ENCODE measurements at places on chromosomes 2 and 18.

DNA sequence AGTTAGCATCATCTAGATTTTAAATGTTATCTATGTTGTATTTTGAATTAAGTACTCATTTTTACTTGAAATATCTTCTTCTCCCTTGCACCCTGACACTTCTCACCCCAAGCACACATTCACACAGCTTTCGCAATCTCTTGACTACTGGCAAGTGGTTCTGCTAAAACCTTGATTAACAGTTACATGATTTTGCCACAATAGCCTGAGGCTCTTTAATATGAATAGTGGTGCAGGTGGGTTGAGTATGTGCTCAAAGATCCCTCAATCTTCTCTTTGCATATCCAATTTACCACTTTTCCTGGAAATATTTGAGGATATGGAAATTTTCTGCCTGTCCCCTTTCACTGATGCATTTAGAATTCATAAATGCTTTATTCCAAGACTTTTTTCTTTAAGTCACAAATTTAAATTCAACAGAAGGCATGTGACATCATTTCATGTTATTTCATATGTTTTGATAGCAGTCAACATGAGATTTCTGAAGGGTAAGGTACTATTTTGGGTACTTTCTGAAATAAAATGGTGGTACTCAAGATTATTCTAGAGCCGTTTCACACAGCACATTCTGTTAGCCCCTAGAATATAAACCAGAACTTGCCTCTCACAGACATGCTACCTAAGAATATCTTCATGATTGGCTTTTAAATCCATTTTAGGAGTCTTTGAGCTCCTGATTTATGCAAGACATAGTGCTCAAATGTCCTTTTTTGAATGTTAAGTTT lies 339.7 kb downstream of the RPRM start:
- DNase-seq: no peak

DNA sequence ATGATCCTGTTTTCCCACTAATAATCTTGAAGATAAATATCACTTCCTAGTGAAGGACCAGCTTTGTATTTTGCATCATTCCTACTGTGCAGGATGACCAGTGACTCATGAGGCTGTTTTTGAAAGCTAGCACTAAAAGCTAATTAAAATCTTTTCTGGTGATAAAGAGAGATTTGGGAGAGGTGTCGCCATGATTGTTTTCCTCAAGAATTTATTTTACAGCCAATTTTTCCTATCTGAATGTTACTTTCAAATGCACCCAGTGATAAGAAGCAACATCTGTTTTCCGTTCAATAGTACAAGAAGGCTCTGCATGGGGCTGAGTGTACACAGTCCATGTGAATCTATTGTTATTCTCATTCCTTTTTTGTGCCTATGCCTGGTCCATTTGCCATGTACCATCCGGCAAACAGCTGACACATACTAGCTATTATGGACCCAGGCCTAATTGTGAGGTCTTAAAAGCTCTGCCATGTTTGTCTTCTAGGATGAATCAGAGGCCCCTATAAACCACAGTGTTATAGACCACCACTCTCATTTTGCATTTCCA lies 28.4 kb downstream of the MEIS1 start:
- DNase-seq: peak; percentile 30

- no peak for DNase-seq
Measured at GRCh38 chr2:167925758-167926157, 321.6 kb downstream of the STK39 start.

- DNase-seq: peak; percentile 80
Measured at GRCh38 chr2:238285653-238286082, 2.7 kb downstream of the PER2 start.

- DNase-seq: no peak
Measured at GRCh38 chr2:121212661-121213325, 72.2 kb downstream of the TFCP2L1 start.

GRCh38 chr2:233418761-233419546 lies 64.7 kb downstream of the DGKD start:
- DNase-seq: peak; percentile 44

- no peak for DNase-seq
Measured at GRCh38 chr2:95392730-95393455, 9.6 kb upstream of the FAHD2A start.

DNA sequence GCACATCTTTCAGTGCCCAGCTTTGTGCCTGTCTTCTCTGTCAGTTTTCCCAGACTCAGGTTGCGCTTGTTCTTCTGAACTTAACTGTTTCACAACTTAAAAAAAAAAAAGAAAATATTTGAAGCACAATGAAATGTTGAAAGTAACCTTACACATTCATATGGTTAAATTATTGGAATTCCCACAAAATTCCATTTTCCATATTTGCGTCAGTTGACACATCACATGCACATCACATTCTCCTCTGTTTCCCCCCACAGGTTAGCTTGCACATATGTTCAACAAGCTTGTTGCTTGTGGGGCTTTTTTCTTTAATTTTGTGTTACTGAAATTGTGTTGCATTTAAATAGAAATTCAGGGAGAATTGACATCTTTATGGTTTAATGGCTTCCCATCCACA lies 8.3 kb downstream of the MYO1B start:
- DNase-seq: peak; percentile 55

DNA sequence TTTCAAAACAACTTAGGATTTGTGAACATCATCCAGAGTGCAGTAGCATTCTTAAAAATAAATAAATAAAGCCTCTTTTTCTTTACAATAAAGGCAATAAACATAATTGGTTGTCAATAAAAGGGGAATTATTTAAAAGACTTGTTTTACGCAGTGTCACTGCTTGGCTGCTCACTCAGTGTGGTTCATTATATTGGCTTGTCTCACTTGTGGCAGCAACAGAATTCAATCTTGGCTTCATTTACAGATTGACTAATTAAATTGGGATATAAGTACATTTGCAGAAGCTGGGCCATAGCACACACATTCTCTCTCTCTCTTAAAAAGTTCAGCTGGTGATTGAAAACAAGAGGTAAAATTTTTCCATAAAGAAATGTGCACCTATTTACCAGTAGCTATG lies 1027.6 kb downstream of the LRP1B start:
- DNase-seq: no peak

- DNase-seq: no peak
Measured at GRCh38 chr2:172389685-172390339, 37.6 kb upstream of the ITGA6 start.

DNA sequence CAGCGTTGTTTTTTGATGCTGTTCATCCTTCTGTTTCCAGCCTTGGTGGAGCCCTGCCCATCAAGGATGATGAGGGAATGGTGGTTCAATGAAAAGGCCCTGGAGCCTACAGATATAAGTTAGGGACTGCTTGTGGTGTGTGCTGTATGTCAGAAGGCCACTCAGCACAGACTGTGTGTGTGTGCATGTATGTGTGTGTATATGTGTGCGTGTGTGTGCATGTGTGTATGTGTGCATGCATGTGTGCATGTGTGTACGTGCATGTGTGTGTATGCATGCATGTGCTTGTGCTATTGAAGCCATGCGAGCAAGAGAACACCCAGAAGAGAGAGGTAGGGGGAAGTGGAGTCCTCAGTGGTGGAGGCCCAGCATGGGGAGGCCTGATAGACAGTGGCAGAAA lies 304.9 kb downstream of the CYP26B1 start:
- no peak for DNase-seq

DNA sequence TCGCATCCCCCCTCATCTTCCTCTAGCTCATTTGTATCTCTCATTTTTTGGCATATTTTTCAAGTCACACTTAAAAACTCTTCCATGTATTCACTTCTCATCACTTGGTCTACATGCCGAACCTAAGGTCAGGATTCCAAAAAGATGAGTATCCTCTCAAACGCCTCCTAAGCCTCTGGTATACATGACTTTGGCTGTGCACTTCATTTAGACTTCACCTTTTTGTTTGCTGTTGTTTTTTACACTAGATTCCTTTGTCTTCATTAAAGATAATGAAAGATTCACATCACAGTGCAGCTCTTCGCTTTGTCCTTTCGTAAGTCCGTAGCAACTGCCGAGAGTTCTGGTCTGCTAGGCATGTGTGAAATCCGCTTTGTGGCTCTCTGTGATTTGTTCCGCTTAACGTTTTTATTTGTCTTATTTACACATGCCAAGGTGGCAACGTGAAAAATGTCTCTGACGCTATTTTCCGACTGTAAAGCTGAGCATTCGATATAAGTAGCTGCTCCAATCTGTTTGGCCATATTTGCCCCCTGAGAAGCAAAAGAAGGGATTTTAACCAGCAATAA lies 17.7 kb downstream of the RND3 start:
- peak; percentile 21 for DNase-seq

DNA sequence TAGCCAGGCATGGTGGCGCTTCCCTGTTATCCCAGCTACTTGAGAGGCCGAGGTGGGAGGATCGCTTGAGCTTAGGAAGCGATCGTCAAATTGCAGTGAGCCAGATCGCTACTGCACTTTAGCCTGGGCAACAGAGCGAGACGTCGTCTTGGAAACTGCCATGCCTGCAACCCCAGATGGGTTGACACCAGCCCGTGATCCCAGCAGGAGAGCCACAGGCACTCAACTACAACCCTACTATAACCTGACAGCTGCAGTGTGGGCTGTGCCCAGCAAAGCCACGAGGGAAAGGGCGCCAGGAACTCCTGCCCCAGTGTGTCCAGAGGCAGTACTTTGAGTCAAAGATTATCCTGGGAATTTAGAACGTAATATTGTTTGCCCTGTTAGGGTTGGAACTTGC lies 85.6 kb downstream of the SS18 start:
- no peak for DNase-seq

GRCh38 chr2:10814571-10815331 lies 2.2 kb upstream of the PDIA6 start:
- peak; percentile 18 for DNase-seq

GRCh38 chr2:236169741-236170589 lies 1.8 kb upstream of the GBX2 start:
- no peak for DNase-seq

DNA sequence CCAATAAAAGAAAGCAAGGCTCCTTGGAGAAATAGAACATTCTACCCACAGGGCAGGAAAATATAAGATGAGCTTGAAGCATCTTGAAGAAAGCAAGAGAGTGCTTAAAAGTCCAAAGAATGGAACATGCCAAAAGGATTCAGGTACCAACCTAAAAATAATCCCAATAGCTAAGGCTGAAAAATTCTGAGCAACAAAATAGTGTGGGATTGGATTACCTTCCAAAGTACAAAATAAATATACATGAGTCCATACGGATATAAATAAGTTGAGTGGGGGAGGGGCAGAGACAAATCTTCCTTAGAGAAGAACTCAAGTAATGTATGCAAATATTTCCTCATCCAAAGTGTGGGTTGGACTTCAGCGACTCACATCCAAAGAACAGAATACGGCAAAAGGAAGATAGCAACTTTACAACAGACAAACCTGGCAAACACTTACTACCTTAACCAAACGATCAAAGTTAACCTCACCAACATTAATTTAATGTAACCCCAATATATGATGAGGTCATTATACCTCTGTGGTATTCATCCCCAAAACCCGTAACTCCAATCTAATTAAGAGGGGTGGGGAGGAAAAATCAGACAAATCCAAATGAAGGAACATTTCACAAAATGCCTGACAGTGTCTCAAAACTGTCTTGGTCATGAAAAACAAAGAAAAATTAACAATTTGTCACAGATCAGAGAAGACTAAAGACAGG lies 26.9 kb downstream of the MEMO1 start:
- peak; percentile 31 for DNase-seq

GRCh38 chr2:4745056-4745991 lies 946.9 kb upstream of the SOX11 start:
- peak; percentile 9 for DNase-seq

- DNase-seq: no peak
Measured at GRCh38 chr2:168220965-168221819, 26.2 kb downstream of the STK39 start.

- no peak for DNase-seq
Measured at GRCh38 chr2:128028668-128029054, 802 bp upstream of the SAP130 start.

GRCh38 chr18:63725682-63726480 lies 23.1 kb downstream of the SERPINB11 start:
- DNase-seq: peak; percentile 35

DNA sequence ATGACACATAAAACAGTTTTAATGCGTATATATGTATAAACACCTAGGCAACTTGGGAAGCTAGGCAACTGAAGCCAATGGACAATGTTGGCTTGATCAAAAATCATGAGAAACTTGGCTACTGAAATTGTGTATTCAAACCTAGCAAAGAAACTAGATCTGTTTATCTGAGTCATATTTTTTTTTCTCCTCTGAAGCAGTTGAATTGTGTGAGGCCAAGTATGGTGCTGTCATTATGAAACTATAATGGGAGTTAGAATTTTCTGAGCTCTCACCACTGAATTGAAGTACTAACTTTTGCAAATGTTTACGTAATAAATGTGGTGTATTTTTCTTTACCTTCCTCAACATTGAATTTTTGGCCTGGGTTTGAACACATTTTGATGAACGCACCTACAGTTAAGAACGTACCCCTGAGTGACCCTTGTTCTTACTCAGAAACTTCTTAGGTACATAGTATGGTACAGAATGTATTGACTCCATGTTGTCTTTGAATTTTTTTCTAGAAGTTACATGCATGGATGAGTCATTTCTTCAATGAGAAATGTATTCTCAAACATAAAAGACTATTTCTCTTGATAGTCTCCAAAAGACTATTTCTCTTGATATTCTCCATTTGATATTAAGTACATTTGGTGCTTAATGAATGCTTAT lies 23.8 kb downstream of the CD28 start:
- DNase-seq: no peak

DNA sequence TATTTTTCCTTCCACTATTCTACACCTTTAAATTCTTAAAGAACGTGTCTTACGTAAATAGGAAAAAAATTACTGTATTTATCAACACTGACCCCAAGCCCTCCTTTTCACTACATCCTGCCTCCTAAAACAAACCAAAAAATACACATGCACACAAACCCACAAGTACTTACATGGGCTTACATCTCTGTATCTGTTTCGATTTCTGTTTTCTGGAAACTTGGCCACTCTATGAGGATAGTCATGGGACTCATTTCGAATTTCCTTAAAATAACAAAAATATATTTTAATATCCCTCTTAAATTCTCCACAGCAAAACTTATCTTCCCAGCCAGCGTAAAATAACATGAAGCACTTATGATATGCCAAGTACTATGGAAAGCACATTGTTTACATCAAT lies 25.0 kb downstream of the PTPN2 start:
- DNase-seq: no peak

DNA sequence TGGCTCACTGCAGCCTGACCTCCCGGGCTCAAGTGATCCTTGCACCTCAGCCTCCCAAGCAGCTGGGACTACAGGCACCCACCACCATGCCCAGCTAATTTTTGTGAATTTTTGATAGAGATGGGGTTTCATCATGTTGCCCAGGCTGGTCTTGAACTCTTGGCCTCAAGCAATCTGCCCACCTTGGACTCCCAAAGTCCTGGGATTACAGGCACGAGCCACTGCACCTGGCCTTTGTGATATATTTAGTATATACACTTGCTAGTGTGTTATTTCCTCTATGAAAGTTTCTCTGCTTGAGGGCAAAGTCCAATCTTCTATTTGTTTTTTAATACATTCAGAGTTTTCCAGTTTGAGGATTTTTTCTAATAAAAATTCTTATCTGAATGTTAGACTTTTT lies 119.3 kb downstream of the GALNT3 start:
- DNase-seq: no peak

- no peak for DNase-seq
Measured at GRCh38 chr2:133253793-133254192, 314.5 kb downstream of the NCKAP5 start.
